Upper lobe of left lung (tissue), 6 donors: ENCODE measurements at places on chromosomes 5 and 9.
A peak's percentile ranks its signal among the peaks of the same experiment; 100 is the strongest.

DNA sequence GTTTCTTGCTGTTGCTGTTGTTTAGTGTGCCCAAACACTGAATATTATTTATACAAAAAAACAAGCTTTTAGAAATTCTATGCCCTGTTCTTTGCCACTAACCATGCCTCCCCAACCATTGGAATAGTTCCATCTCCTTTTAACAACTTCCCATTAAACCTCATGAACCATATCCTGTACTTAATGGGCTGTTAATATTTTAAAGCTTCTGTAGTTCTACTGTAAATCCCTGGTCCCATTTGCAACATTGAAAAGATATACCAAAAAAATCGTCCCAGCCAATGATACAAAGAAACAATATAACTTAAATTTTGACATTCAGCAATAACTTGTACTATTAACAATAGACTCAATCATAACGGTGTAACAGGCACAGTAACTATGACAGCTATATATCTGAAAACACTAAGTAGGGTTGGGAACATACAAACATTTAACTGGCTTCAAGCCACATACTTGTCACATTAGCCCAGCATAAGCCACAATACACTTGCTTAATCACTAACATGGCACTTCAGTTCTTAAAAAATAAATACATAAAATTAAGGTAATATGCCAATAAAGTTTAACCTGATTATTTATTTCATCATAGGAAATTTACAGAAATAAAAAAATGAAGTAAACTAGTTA, 86.1 kb downstream of the ADAMTS6 start:
- DNase-seq, result no peak

GRCh38 chr9:130689572-130689936, 4.0 kb upstream of the EXOSC2 start:
- no peak for DNase-seq

DNA sequence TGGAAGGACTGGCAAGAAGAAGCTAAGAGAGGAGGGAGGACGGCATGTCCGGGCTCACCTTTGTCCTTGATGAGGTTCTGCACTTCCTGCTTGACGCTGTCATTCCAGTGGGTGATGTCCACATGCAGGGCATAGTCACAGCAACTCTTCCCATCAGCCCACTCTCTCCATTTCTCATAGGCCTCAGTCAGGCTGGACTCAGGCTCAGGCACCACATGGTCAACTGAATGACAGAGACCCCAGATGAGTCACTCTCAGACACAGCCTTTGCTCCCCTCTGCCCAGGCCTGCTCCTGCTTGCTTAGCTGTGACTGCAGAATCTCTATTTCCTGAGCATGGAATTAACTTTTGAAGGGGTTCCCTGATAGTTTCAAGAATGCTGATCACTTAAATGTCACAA, 94.2 kb downstream of the DPYSL3 start:
- no peak for DNase-seq

GRCh38 chr5:172870715-172871461, 36.8 kb downstream of the ERGIC1 start:
- peak; percentile 72 for DNase-seq

DNA sequence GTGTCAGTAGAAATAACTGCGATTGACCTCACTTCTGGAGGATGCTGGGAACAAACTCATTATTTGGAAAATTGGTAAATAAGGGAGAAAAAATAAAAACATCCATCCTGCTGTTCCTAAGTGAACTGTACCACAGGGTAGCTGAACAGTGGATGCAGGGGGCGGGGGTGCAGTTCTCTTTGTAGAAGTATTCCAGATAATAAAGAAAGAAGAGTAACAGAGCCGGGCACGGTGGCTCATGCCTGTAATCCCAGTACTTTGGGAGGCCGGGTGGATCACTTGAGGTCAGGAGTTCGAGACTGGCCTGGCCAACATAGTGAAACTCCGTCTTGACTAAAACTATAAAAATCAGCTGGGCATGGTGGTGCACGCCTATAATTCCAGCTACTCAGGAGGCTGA, 132.1 kb downstream of the COL23A1 start:
- DNase-seq, result no peak

DNA sequence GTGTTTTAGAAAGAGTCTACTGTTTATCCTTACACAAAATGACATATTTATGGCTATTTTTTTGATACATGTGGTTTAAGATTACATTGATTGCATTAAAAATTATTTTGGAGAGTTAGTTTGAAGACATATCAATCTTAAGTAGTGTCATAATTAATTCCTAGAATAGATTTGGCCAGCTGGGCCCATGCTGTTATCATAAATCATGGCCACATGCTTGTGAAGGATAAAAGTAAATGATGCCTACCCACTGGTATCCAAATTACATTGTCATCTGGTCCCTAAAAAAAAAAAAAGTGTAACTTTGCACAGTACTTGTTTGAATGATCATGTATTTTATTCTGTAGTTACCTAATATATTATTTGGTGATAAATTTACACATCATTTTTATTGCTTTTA, 96.9 kb downstream of the PARP8 start:
- DNase-seq, result no peak

- DNase-seq, result no peak
Observed at GRCh38 chr9:135729480-135729879, 27.5 kb downstream of the KCNT1 start.

DNA sequence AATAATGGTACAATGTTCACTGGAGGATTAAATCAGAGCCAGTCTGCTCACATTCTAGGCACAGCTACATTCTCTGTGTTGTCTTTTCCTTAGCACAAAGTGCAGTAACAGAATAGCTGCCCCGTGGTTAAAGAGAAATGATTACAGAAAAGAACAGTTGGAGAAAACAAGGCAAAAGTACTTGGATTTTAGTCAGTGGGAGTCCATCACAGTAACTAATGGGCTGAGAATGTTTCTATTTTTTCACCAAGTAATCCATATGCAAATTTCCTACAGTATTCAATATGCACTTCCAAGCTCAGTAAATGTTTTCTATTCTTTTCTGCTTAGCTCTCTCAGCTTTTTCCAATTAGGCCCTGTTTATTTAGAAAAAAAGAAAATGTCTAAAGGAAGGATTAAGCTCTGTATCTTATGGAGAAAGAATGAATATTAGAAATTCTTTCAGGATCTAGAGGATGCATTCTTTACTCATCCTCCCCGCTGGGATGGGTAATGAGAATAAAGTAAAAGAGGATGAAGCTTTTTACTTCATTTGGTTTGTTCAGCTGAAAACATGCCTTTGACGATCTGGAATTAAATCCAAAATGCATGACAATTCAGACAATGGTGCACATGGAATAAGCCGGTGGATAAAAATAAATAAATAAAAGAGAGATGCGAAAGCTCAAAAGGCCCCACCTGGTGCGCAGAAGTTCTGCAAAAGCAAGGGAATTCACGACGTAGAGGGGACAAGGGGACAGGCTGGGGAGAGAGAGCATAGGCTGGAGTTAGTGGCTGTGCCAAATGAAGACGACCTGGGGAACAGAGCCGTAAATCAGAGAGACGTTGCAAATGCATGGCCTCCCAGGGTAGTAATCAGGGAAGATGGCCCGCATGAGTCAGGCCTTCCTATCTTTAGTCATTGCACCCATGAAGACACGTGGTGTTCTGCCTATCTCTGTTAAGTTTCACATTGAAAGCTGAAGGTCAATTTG, 345.2 kb downstream of the GLIS3 start:
- DNase-seq, result no peak
